ENCODE measurements at places on chromosomes 5 and 9.

GRCh38 chr5:58683567-58683966, 100.7 kb downstream of the RAB3C start:
- no peak for DNase-seq

- DNase-seq: no peak
Observed at GRCh38 chr5:132223861-132224260, 3.8 kb downstream of the P4HA2 start.

DNA sequence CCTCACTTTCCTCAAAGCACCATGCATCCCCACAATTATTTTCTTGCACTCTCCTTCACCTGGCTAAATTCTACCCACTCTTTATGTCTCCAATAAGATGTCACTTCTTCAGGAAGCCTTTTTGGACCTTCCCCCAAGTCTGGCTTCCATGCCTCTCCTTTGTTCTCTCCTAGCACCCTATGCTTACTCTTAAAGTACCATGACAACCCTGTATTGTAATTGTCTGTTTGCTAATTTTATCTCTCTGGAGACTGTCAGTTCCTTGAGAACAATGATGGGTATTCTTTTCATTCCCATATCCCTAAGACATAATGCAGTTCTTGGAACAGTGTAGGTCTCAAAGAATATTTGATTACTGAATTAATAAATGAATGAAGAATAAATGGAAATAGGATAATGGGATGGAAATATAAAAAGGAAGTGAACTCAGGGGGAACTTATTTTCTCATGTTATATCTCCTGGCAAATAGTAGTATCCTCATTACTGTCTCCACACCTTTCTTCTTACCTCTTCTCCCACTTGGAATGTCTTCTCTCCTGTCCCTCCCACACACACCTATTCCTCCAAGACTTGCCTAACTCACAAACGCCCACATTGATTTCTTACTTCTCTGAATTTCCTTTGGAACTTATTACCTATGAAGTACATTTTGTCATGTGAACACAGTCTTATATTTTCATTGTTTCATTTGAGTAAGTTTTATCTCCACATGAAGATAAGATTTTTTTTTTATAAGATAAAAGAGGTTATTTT, 499.1 kb downstream of the NFIB start:
- DNase-seq: no peak

DNA sequence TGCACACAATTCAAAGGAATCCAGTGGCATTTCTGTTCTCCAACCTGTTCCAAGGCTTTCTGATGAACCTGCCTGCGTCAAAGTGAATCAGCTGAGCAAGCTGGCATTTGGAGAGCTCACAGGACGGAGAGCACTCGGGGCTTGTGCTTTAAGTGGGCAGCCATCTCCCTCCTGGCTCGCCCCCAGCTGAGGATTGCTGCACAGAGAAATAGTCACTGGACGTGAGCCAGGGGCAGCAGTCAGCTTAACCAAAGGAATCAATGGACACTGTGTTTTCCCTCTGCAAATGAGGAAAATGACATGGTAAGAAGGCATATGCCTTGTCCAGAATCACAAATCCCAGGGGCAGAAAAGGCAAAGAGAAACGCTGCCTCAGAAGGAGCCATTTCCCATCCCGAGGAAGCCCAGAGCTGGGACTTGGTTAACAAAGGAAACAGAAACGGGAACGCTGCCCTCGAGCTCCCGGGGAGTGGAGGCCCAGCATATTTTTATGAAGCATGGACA, 299.4 kb downstream of the ZSWIM6 start:
- DNase-seq: no peak

DNA sequence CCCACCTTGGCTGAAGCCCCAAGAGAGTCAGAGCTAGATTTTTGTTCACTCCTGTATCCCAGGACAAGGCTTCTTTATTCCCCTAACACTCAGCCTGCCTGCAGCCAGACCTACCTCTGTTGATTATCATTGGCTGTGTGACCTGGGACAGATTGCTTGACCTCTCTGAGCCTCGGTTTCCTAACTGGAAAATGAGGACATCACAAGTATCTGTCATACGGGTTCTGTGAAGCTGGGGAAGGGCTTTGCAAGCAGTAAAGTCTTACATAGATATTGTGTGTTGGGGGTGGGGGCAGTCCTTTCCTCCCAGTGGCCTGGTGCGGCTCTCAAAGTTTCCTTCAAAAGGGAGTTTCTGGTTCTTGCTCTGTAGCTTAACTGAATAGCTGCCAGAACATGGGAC, 2.5 kb upstream of the NEK6 start:
- DNase-seq: no peak

DNA sequence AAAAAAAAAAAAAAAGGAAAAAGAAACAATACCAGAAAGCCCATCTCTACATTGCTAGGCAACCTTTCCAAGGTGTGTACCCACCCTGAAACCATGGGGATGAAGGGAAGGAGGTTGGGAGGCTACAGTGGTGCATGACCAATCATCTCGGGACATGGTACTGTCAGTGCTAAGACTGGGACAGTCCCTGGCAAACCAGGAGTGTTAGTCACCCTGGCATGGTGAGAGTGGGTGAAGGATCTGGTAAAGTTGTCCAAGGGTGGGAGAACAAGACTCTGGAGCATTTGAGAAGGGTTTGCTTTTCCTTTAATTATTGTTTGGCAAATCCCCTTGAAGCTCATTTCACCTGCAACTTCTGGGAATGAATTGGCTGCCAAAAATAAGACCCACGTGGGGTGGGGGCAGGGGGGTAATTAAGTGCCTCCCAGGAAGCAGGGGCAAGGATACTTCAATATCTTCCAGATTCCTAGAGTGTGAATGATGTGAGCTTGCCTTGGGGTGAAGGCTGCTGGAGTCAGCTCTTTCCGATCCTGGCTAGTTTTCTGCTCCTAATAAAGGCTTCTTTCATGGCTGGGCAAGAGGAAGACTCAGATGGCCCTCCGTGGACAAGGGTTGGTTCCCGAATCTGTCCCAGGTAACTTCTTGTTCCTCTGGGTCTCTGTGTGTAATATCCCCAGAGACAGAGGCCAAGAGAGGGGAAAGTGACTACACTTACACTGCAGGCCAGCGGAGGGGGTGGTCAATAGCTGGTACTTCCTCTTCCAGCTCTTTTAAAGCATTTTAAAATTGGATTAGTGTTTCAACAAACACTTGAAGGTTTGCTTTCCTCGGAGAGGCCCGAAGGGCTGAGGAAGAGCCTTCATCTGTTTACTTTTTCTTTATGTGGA, 61.6 kb upstream of the SPRY4 start:
- DNase-seq: no peak

- no peak for DNase-seq
Observed at GRCh38 chr5:27318701-27319100, 280.3 kb upstream of the CDH9 start.

GRCh38 chr5:98839469-98840383, 66.3 kb downstream of the RGMB start:
- no peak for DNase-seq

GRCh38 chr9:111984086-111984802, 87.6 kb downstream of the UGCG start:
- no peak for DNase-seq

- no peak for DNase-seq
Observed at GRCh38 chr9:16515207-16515606, 355.3 kb downstream of the BNC2 start.

- no peak for DNase-seq
Observed at GRCh38 chr5:113199122-113199905, 222.7 kb downstream of the DCP2 start.
